ENCODE measurements at places on chromosomes 5 and 9. TPM values are rescaled to one million over a fixed set of nuclear protein-coding genes. Genes with fewer than 3 reads are reported as not detected.

The AQP7 gene
- total RNA-seq: 0.32 TPM

The SPATA9 gene
- 1.8 TPM for total RNA-seq

DNA sequence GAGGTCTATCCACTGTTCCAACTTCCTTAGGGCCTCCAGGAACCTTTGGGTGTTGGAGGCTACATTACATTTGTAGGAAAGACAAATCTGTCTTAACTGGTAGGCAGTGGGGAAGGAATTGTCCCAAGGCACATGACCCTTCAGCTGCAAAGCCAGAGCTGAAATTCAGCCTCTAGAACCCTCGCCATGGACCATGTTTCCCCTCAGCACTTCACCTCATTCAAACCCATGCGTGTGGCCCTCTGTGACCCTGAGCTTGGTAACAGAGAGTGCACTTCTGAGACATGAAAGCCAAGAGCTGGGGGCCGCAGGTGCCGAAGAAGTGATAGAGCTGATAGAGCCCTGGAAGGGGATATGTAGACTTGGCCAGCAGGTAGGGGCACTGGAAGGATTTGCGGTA, 17.2 kb downstream of the TNFSF8 start:
- H3K4me3 ChIP-seq: no peak overlapping the region
- no peaks in the 10 kb centered on the region for H3K27me3 ChIP-seq
- no peaks in the 10 kb centered on the region for H3K36me3 ChIP-seq
- H3K27ac ChIP-seq: no peak overlapping the region
- peaks cover 27% of the 10 kb centered on the region for H3K4me1 ChIP-seq
- DNase-seq: no peak

GRCh38 chr9:31185831-31186230, 1198.6 kb upstream of the ACO1 start:
- H3K36me3 ChIP-seq: no peaks in the 10 kb centered on the region
- no peak for DNase-seq
- H3K27me3 ChIP-seq: no peaks in the 10 kb centered on the region

- no peaks in the 10 kb centered on the region for H3K4me1 ChIP-seq
- no peak overlapping the region for H3K4me3 ChIP-seq
- H3K36me3 ChIP-seq: no peaks in the 10 kb centered on the region
- no peak overlapping the region for H3K27ac ChIP-seq
- DNase-seq: no peak
Measured at GRCh38 chr9:17688834-17689233, 110.0 kb downstream of the SH3GL2 start.

DNA sequence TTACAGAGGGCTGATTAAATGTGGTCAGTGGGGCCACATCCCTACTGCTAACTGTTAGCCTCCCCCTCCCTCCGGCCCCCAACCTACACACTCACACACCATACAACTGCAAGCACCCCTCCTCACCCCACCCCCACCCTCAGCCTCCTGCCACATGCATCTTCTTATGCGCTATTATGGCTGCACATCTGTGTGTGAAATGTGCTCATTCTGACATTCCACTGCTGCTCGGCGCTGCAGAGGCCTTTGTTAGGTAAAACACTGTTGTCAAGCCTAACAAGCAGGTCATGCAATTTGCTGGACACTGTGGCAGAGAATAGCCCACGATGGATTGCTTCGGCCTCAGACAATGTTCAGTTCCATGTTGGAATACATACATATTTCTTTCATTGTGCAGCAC, 173.6 kb downstream of the NR2F1-AS1 start:
- no peak overlapping the region for H3K4me3 ChIP-seq
- no peak for DNase-seq
- peaks cover 6% of the 10 kb centered on the region for H3K4me1 ChIP-seq
- no peak overlapping the region for H3K27ac ChIP-seq
- H3K36me3 ChIP-seq: no peaks in the 10 kb centered on the region

DNA sequence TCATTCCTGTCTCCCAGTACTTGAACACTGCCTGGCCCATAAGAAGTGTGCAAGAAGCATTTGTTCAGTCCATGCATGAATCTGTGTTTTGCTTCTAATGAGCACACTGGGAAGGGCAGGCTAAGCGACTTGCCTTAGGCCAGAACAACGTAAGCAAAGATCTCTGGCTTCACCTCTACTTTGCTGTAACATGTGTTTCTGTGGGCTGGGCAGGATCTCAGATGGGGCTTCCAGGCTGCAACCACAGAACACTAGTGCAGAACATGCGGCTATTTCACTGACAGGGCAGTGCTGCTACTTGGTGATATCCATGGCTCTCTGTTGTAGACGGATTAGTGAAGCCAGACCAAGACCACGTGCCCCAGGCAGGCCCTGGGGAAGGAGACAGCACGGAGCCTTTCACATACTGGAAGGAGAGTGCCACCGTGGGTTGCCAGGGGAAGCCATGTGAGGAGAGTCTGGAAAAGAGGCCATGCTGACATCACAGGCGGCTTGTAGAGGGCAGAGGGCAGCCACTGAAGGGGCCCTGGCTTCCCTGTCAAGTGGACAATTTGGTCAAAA, 9.9 kb downstream of the DIRAS2 start:
- H3K27ac ChIP-seq: no peak overlapping the region
- H3K4me3 ChIP-seq: no peak overlapping the region
- DNase-seq: no peak
- no peaks in the 10 kb centered on the region for H3K36me3 ChIP-seq
- no peaks in the 10 kb centered on the region for H3K27me3 ChIP-seq
- no peaks in the 10 kb centered on the region for H3K4me1 ChIP-seq

GRCh38 chr5:172795318-172795977, 24.5 kb upstream of the DUSP1 start:
- H3K27ac ChIP-seq: no peak overlapping the region
- H3K27me3 ChIP-seq: no peaks in the 10 kb centered on the region
- no peaks in the 10 kb centered on the region for H3K36me3 ChIP-seq
- H3K4me1 ChIP-seq: peaks cover 20% of the 10 kb centered on the region
- peak; percentile 73 for DNase-seq
- H3K4me3 ChIP-seq: no peak overlapping the region

GRCh38 chr9:14057368-14058324, 256.3 kb downstream of the NFIB start:
- peaks cover 49% of the 10 kb centered on the region for H3K4me1 ChIP-seq
- no peaks in the 10 kb centered on the region for H3K36me3 ChIP-seq
- no peaks in the 10 kb centered on the region for H3K27me3 ChIP-seq
- H3K4me3 ChIP-seq: no peak overlapping the region
- DNase-seq: peak; percentile 50

GRCh38 chr5:148856424-148856823, 30.0 kb downstream of the ADRB2 start:
- no peaks in the 10 kb centered on the region for H3K36me3 ChIP-seq
- no peak for DNase-seq
- no peak overlapping the region for H3K4me3 ChIP-seq
- H3K4me1 ChIP-seq: no peaks in the 10 kb centered on the region
- no peak overlapping the region for H3K27ac ChIP-seq

DNA sequence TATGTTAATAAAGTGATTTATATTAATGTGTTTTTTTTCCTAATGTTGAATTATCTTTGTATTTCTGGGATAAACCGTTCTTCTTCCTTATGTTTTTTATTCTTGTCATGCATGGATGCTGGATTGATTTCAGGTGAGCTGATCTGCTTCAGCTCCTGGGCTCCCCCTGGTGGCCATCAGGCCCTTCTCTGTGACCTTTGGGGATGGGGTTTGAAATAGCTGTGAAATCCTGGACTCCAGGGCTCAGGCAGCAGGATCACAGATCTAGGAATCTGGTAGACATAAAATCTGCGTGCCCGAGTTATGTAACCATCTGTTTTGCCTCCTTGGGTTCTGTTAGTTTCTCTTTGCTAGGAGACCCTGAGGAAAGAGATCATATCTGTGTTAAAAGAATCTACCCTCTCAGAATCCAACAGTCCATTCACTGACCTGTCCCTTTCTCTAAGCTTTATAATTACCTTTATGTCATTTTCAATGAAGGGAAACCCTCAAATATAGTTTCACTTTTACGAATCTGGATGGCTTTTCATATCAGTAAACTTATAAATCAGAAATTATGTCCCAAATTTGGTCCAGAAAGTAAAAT, 12.2 kb upstream of the OR13J1 start:
- no peaks in the 10 kb centered on the region for H3K27me3 ChIP-seq
- H3K4me3 ChIP-seq: no peak overlapping the region
- peak; percentile 86 for DNase-seq
- no peaks in the 10 kb centered on the region for H3K36me3 ChIP-seq
- no peak overlapping the region for H3K27ac ChIP-seq

- no peaks in the 10 kb centered on the region for H3K4me1 ChIP-seq
- H3K36me3 ChIP-seq: no peaks in the 10 kb centered on the region
- DNase-seq: no peak
- no peaks in the 10 kb centered on the region for H3K27me3 ChIP-seq
Measured at GRCh38 chr9:90055226-90055625, 450.4 kb downstream of the GADD45G start.

The NMUR2 gene
- total RNA-seq: not detected

GRCh38 chr5:35538198-35538931, 79.3 kb upstream of the SPEF2 start:
- H3K4me1 ChIP-seq: no peaks in the 10 kb centered on the region
- H3K27ac ChIP-seq: no peak overlapping the region
- H3K4me3 ChIP-seq: no peak overlapping the region
- H3K27me3 ChIP-seq: no peaks in the 10 kb centered on the region
- DNase-seq: no peak
- H3K36me3 ChIP-seq: no peaks in the 10 kb centered on the region

- H3K4me3 ChIP-seq: no peak overlapping the region
- H3K27me3 ChIP-seq: no peaks in the 10 kb centered on the region
- DNase-seq: no peak
- H3K4me1 ChIP-seq: peaks cover 16% of the 10 kb centered on the region
- no peaks in the 10 kb centered on the region for H3K36me3 ChIP-seq
Measured at GRCh38 chr9:83383034-83383433, 155.2 kb downstream of the FRMD3 start.

GRCh38 chr9:16727452-16728136, 142.9 kb downstream of the BNC2 start:
- H3K4me1 ChIP-seq: peaks cover 11% of the 10 kb centered on the region
- no peaks in the 10 kb centered on the region for H3K36me3 ChIP-seq
- H3K27me3 ChIP-seq: no peaks in the 10 kb centered on the region
- peak overlapping the region; percentile 66 for H3K4me3 ChIP-seq
- peak overlapping the region; percentile 91 for H3K27ac ChIP-seq
- DNase-seq: peak; percentile 34

The ENTR1 gene
- 72.0 TPM for total RNA-seq

The FBXO38 gene
- 43.9 TPM for total RNA-seq

The ZNF608 gene
- 10.9 TPM for total RNA-seq

DNA sequence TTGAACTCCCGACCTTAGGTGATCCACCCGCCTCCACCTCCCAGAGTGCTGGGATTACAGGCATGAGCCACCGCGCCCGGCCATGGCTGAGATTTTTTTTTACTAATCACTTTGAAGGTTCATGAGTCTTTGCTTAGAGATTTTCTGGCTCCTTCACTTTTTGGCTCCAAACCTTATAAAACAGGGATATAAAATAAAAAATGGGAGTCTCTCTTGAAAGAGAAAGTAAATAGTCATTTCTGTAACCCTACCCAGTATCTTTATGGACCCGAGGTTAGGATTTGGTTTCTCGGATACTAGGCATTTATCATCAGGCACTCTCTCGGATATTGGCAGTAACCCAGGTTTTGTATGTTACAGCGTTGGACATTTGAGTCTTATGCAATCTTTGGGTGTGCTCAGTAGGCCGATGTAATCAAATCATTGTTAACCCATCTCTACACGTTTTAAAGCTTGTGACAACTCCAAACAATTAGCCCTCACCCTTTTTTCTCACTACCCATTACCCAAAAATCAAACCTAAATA, 25.3 kb downstream of the STXBP1 start:
- no peaks in the 10 kb centered on the region for H3K36me3 ChIP-seq
- no peak overlapping the region for H3K4me3 ChIP-seq
- H3K27ac ChIP-seq: no peak overlapping the region
- H3K4me1 ChIP-seq: no peaks in the 10 kb centered on the region
- peak; percentile 29 for DNase-seq

GRCh38 chr5:68303754-68304420, 88.3 kb downstream of the PIK3R1 start:
- no peak overlapping the region for H3K27ac ChIP-seq
- H3K4me3 ChIP-seq: no peak overlapping the region

DNA sequence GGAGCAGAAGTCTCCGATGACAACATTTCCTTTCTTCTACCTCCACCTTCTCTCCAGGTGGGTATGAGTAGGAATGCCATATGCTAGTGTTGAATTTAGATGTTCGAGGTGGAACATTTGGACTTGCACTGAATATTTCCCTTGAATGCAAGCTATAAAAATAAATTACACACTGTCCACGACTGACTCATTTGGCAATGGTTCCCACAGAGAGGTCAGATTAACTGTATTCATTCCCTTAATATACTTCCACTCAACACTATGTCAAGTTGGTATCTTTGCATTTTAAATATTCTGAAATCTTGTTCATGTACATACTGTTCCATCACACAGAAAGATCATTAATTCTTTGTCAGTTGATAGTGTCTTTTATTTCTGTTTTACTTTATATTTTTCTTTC, 222.6 kb upstream of the PIK3R1 start:
- no peak overlapping the region for H3K4me3 ChIP-seq
- no peak overlapping the region for H3K27ac ChIP-seq
- no peak for DNase-seq

The GNAQ gene
- total RNA-seq: 28.8 TPM

DNA sequence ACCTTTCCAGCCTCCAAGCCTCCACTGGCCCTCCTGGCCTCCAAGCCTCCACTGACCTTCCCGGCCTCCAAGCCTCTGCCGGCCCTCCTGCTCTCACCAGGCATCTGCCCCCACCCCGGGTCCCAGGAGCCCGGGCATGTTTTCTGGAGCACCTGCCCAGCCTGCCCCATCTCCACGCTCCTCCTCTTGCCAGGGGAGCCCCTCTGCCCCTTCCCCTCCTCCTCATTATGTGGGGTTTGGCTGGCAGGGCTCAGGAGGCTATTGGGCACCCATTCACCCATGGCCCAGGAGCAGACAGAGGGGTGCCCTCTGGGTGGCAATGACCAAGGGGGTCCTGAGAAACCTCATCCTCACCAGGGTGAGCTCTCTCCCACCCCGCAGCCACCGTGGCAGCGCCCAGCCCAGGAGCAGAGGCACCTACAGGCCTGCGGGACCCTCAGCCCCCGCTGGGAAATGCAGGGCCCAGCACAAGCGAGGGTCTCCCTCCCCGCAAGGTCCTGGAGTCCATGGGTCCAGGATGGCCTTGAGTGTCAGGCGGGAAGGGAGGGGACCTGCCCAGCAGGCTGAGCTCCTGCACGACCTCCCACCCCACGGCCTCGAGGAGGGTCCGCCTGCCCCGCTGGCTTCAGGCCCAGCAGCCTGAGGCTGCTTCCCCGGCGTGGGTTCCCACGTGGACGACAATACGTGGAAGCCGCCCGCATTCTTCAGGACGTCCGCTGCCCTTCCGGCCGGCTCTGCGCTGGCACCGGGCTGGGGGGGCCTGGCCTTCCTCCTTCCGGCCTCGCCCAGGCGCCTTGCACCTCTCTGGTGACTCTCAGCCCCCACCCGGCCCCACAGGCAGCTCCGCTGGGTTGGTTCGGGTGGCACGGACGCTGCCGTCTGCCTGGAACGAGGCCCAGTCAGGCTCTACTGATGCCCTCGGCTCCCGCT, 51.4 kb upstream of the NRARP start:
- no peaks in the 10 kb centered on the region for H3K36me3 ChIP-seq
- DNase-seq: no peak
- no peak overlapping the region for H3K27ac ChIP-seq
- no peaks in the 10 kb centered on the region for H3K27me3 ChIP-seq
- H3K4me3 ChIP-seq: no peak overlapping the region

GRCh38 chr5:58239045-58239444, 220.8 kb downstream of the PLK2 start:
- no peak overlapping the region for H3K4me3 ChIP-seq
- no peaks in the 10 kb centered on the region for H3K4me1 ChIP-seq
- no peak overlapping the region for H3K27ac ChIP-seq

All from SJCRH30 (cell line).